ENCODE measurements at places on chromosomes 16 and 17.

DNA sequence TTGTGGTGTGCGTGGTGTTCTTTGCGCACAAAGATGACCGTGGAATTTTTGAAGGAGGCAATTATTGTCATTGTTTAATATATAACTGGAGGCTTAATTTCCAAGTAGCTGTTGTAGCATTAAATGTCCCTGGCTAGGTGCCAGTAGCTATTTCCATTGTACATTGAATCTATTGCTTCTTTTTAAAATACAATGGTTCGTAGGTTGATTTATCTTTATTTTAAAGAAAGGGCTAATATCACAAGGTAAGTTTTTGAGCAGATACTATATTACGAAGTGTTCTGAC is 127.1 kb downstream of the RPTOR start:
- no peak for DNase-seq

DNA sequence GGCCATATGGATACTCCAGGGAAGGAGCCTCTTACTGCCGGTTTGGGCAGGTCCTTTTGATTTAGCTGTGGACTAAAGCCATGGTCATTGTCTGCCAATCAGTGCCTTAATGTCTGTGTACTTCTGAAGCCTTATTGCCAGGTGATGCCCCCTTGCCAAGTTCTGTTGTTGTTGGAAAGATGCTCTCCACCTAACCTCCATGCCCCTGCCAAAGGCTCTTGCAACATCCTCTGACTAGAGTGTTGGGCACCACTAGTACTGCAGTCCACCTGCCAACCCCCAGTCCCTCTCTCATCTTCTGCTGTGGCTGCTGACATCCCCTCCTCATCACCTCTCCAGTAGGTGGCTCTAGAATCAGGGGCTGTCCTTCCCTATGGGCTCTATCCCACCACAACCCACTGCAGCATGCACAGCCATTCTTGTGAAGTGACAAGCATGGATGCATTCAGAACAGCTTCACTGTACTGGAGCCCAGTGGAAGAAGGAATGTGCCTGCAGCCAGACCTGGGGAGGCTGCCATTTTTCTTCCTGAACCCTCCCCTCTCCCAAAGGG is 375.3 kb upstream of the CDH5 start:
- no peak for DNase-seq

GRCh38 chr17:79741751-79742588 is 11.2 kb downstream of the ENPP7 start:
- peak; percentile 83 for DNase-seq

GRCh38 chr17:42871647-42872046 is 20.6 kb downstream of the AOC3 start:
- no peak for DNase-seq

- no peak for DNase-seq
Measured at GRCh38 chr17:40291281-40291664, 3.6 kb downstream of the CDC6 start.

GRCh38 chr16:72875291-72876031 is 172.5 kb downstream of the ZFHX3 start:
- no peak for DNase-seq

DNA sequence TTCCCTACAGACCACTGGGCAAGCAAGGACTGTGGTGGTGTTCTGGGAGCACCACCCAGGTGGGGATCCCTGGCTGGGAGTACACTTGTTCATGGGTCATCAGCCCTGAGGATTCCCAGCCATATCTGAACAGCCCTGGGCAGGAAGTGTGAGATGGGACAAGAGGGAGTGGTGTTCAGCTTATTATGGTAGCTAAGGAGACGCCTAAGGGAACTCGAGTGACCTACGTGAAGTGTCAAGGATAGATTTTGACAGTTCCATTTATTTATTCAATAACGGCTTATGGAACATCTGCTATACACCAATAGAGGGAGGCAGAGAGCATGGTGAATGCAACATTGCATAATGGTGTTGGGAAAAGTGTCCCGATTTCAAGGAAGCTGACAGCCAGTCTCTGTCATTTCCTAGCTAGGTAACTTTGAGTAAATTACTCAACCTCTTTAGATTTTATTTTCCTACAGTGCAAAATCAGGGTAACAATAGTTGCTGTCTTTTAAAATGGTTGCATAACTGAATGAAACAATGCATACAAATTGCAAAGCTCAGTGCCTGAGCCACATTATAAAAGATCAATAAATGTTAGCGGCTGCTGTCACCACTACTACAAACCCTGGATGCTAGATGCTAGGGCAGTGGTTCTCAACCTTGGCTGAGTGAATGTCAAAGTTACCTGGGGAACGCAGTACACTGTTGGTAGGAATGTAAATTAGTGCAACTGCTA is 534.1 kb downstream of the GRIN2A start:
- no peak for DNase-seq

DNA sequence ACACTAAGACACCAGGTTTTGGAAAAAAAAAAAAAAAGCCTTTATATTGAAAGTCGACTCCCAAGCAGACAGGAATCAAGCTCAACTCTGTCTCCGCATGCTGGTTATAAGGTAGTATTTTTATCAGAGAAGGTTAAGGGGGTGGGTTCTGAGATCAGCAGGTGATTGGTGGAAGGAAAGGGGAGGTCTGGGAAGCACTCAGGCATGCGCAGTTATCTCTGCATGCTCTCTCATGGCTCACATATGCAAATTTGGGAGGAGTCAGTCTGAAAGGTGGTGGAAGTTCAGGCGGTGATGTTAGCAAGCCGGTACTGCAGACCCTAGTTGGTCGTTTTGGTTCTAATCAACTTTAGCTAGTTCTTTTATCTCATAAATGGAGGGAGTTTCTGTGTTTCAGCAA is 357.6 kb upstream of the C16orf82 start:
- no peak for DNase-seq

GRCh38 chr17:75250009-75250471 is 11.4 kb downstream of the GGA3 start:
- no peak for DNase-seq

All from left kidney (tissue), 8 donors.